ENCODE measurements at places on chromosomes 6 and 20.

GRCh38 chr6:33977606-33978411 is 168.1 kb downstream of the GRM4 start:
- no peak for DNase-seq

GRCh38 chr6:125149256-125150144 is 4.1 kb upstream of the TPD52L1 start:
- DNase-seq, result no peak

DNA sequence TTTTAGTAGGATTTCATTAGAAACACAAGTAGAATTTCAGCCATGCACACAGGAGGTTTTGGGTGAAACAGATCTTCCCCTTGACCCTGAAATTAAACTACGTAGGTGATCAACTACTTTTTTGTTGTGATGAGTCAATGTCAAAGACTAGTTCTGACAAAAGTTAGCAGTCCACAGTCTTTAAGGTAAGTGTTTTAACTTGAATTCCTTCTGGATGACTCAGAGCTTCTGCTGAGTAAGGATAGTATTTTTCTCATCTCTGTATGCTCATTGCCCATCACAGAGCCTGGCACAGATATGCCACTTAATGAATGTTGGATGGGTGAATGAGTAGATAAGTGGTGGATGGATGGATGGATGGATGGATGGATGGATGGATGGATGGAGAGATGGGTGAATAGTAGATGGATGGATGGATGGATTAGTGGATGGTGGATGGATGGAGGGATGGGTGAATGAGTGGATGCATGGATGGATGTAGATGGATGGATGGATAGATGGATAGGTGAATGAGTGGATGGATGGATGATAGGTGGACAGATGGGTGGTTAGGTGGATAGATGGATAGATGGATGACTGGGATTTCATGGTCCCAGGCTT is 165.3 kb downstream of the ZMYND8 start:
- no peak for DNase-seq

DNA sequence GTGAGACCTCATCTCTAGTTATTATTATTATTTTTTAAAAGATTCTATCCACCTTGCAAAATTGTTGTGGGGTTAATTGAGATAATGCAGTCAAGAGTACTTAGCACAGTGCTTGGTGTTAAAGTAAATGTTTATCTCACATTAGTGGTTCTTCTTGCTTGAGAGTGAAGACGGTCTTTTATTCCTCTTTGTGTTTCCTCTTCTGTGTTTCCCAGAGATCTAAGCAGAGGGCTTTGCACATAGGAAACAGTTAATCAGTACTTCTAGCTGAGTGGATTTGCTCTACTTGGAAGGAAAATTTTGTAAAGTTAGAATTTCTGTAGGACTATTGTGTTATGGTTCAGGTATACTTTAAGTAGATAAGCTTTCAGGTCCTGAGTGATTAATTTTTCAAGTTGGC is 3.5 kb downstream of the ARMC2 start:
- DNase-seq, result no peak

All from anterior cingulate cortex (tissue), 58 donors.